ENCODE measurements at places on chromosomes 7 and 10.

GRCh38 chr7:25897261-25897782, 254.7 kb upstream of the NFE2L3 start:
- DNase-seq, result no peak

- DNase-seq, result no peak
Observed at GRCh38 chr7:121558288-121558687, 162.2 kb upstream of the FAM3C start.

DNA sequence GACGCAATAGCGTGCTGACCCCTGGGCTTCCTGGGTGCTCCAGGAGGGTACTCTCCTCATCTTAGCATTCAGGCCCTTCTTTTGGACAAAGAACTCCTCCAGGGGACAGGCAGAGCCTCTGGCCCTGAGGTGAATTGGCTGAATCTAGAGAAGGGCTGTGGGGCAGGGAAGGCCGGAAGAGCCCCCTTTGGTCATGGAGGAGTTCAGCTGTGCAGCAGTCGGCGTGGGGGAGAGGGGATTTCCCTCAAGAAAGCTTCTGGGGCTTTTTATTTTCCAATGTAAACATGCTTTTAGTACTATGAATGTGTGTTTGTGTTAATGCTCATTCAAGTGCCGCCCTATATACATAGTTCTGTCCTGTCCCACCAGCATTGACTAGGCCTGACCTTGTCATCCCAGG, 38.8 kb downstream of the FIGNL1 start:
- no peak for DNase-seq

DNA sequence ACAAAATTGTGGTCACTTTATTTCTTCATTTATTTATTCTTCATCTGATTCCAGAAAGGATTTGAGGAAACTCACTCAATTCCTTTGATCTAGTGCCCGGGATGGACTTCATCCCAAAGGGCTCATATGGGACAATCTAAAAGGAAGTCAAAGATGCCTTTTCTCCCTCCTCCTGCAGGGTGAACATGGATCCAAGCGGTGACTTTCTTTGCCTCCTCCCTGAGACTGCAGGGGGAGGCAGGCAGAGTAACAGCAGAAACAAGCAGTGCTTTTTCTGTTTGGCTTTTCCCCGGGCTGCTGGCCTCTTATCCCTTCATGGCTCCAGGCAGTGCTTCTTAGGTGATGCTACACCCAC, 10.0 kb upstream of the DNMBP start:
- DNase-seq, result no peak

GRCh38 chr7:77308792-77309191, 107.4 kb downstream of the GSAP start:
- DNase-seq, result no peak

DNA sequence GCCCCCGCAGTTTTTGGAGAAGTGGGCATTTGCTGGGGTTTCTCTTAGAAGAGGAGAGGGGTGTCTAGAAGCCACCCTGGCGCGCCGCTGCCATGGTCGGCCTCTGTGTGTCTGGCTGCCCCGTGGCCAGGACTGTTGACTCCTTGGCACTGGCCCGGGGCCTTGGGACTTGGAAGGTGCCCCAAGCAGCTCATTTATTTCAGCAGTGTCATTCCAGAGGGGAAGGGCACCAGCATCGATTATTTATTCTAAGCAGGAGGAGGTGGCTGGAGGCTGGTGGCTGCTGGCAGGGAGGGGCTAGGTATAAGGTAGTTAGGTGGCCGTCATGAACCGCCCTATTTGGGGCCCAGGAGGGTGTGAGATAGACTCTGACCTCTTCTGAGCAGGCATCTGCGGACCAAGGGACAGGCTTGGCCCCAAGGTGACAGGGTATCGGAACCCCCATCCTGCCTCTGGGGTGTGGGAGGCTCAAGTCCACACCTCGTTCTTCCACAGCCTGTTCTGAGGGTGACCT, 1.6 kb downstream of the GTF2IRD1 start:
- no peak for DNase-seq

DNA sequence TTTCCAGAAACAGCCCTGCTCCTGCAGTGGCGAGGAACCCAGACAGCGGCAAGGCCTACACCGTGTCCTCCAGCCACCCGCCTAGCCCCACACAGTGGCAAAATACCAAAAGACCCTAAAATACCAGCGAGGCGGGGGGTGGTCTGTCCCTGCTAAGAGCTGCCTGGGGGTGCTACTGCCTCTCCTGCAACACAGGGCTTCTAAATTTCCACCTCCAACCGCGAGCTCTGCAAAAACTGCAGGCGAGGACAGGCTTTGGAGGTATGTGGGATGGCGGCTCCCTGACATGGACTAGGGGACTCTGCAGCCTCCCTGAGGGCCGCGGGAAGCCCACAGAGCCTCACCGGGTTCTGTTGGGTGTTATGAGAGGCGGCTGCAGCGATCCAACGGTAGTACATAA, 122.3 kb downstream of the WDR37 start:
- no peak for DNase-seq

GRCh38 chr10:104928734-104929133, 287.6 kb downstream of the SORCS3 start:
- no peak for DNase-seq
